ENCODE measurements at places on chromosomes 4 and X. TPM values are rescaled to one million over a fixed set of nuclear protein-coding genes. Genes with fewer than 3 reads are reported as not detected.
A peak's percentile ranks its signal among the peaks of the same experiment; 100 is the strongest.

The NWD2 gene
- total RNA-seq, result not detected

The LGI2 gene
- not detected for total RNA-seq

GRCh38 chrX:146424422-146424821 lies 385.1 kb upstream of the CXorf51B start:
- no peaks in the 10 kb centered on the region for H3K36me3 ChIP-seq
- no peak overlapping the region for H3K27ac ChIP-seq
- DNase-seq, result no peak
- H3K4me3 ChIP-seq, result no peak overlapping the region
- no peaks in the 10 kb centered on the region for H3K27me3 ChIP-seq

- no peak overlapping the region for H3K4me3 ChIP-seq
- H3K27ac ChIP-seq, result no peak overlapping the region
- no peaks in the 10 kb centered on the region for H3K36me3 ChIP-seq
- DNase-seq, result no peak
- H3K4me1 ChIP-seq, result peaks cover 6% of the 10 kb centered on the region
These were observed 15.3 kb upstream of the HMGB3 start for GRCh38 chrX:150967786-150968185.

DNA sequence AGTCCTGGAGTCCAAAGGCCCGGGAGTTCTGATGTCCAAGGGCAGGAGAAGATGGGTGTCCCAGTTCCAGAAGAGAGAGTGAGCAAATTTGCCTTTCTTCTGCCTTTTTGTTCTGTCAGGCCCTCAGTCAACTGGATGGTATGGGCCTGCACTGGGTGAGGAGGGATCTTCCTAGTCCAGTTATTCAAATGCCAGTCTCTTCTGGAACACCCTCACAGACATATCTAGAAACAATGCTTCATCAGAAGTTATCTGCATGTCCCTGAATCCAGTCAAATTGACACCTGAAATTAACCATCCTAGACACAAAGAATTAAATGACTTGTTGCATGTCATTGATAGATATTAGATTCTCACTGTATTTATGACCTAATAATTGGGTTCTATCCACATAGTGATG lies 48.5 kb upstream of the TSPAN5 start:
- no peak overlapping the region for H3K4me3 ChIP-seq
- H3K27ac ChIP-seq, result no peak overlapping the region
- H3K36me3 ChIP-seq, result no peaks in the 10 kb centered on the region
- H3K4me1 ChIP-seq, result no peaks in the 10 kb centered on the region
- no peak for DNase-seq

- DNase-seq, result peak; percentile 57
- no peak overlapping the region for H3K4me3 ChIP-seq
- H3K36me3 ChIP-seq, result no peaks in the 10 kb centered on the region
- H3K4me1 ChIP-seq, result no peaks in the 10 kb centered on the region
These were observed 69.7 kb downstream of the KLHL8 start for GRCh38 chr4:87150498-87151261.

The ZNF157 gene
- total RNA-seq, result not detected

DNA sequence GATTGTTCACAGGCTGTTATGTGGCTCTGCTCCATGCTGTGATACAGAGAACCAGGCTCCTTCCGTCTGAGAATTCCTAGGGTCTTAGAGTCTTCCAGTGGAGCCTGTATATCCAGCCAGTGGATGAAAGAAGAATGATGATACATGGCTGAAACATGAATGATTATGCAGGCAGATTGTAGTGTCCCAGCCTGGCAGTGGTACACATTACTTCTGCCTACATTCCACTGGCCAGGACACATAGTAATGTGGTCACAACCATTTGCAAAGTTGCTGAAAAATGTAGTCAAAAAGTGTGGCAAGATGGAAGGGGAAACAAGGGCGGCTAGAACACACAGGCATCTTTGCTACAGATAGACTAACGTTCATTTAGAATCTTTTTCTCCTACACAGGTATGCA lies 4.5 kb upstream of the GBA3 start:
- H3K4me3 ChIP-seq, result no peak overlapping the region
- H3K4me1 ChIP-seq, result no peaks in the 10 kb centered on the region
- H3K27me3 ChIP-seq, result no peaks in the 10 kb centered on the region
- no peak overlapping the region for H3K27ac ChIP-seq

- H3K36me3 ChIP-seq, result no peaks in the 10 kb centered on the region
- no peaks in the 10 kb centered on the region for H3K4me1 ChIP-seq
- no peak for DNase-seq
These were observed 79.8 kb upstream of the RPL34 start for GRCh38 chr4:108540536-108540935.

The PCDH11X gene
- not detected for total RNA-seq

The BMPR1B gene
- 0.62 TPM for total RNA-seq

- no peaks in the 10 kb centered on the region for H3K27me3 ChIP-seq
- H3K36me3 ChIP-seq, result no peaks in the 10 kb centered on the region
- H3K4me1 ChIP-seq, result no peaks in the 10 kb centered on the region
- no peak overlapping the region for H3K4me3 ChIP-seq
These were observed 81.5 kb downstream of the CLDN34 start for GRCh38 chrX:10048707-10049106.

DNA sequence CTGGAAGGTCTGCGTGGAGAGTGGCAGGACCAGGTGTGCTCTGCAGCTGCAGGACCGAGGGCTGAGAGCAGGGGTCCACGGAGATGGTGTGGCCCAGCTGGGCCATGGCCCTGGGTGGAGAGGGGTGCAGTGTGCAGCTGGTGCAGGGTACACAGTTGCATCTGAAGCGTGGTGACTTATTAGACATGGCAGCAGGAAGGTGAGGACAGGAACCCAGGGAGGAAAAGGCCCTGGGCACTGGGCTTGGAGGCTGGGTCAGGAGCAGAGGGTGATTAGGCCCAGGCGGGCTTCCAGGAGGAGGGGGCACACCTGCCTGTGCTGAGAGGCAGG lies 214.6 kb upstream of the PSAPL1 start:
- H3K36me3 ChIP-seq, result no peaks in the 10 kb centered on the region
- no peak for DNase-seq
- H3K27me3 ChIP-seq, result no peaks in the 10 kb centered on the region
- H3K4me1 ChIP-seq, result no peaks in the 10 kb centered on the region

DNA sequence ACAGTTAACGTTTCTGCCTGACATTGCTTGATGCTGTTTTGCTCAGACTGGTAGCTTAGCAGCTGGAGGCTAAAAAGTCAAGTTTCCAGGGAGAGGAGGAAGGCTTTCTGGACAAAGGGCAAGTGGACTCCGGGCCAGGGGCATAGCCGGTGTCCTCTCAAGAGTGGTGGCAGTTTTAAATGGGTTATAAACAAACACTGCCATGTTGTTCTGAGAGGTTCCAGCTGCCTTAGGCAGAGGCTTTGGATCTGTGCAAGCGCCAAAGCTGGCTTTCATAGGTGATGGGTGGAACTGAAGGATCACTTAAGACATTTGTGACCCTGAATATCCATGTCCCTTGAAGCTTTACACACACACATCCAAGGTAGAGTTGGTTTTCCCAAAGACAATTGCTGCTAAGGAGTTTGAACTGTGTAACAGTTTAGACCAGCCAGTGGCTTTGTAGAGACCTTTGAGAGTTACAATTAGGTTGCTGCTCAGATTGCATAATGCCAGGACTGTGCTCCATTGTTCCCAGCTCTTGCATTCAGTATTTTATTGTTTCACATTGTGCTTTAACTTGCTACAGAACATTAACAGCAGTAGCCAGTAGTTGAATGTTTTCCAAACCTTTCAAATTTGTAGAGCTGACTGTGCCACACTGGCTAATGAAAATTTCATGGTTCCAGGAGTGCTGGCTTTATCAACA lies 54.1 kb upstream of the AP1S2 start:
- no peak overlapping the region for H3K27ac ChIP-seq
- no peak for DNase-seq
- H3K4me1 ChIP-seq, result no peaks in the 10 kb centered on the region
- no peaks in the 10 kb centered on the region for H3K36me3 ChIP-seq
- H3K4me3 ChIP-seq, result no peak overlapping the region
- no peaks in the 10 kb centered on the region for H3K27me3 ChIP-seq

GRCh38 chr4:56959100-56959499 lies 18.3 kb downstream of the NOA1 start:
- no peak for DNase-seq
- no peaks in the 10 kb centered on the region for H3K27me3 ChIP-seq
